ENCODE measurements at places on chromosomes 12 and 14.

DNA sequence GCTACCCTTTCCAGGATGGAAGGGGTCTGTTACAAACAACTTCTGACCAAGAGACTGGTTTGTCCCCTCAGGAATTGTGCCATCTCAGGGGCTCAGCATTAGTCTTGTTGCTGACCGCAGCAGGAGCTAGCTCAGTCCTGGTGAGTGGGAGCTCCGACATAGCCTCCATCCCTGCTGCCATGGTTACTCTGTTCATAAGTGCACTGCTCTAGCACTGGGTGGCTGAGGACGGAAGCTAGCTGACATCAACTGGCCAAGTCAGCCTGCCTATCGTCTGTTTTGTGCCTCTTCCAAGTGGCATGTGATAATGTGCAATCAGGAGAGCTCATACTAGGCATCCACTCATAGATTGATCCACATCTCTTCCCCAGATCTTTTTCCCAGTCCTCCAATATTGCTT is 7.5 kb downstream of the SLC17A8 start:
- DNase-seq: no peak

DNA sequence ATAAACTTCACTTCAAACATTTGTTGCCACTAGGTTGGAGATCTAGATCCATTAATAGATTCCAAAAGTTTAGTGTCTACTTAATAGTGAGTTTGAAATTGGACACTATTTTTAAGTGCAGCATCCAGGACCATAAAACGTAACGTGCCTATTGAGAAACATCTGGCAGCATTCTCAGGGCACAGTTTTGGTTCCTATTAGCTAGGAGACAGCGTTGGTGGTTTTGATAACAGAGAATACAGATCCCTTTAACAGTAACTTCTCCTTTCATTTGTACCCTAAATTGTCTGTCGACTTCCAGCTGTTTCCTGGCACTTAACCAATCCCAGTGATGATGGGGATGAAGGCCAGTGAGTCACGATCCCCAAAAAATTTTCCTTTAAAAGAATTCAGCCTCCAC is 25.8 kb downstream of the KCNK10 start:
- no peak for DNase-seq

GRCh38 chr12:67496581-67496980 is 152.0 kb upstream of the DYRK2 start:
- no peak for DNase-seq

DNA sequence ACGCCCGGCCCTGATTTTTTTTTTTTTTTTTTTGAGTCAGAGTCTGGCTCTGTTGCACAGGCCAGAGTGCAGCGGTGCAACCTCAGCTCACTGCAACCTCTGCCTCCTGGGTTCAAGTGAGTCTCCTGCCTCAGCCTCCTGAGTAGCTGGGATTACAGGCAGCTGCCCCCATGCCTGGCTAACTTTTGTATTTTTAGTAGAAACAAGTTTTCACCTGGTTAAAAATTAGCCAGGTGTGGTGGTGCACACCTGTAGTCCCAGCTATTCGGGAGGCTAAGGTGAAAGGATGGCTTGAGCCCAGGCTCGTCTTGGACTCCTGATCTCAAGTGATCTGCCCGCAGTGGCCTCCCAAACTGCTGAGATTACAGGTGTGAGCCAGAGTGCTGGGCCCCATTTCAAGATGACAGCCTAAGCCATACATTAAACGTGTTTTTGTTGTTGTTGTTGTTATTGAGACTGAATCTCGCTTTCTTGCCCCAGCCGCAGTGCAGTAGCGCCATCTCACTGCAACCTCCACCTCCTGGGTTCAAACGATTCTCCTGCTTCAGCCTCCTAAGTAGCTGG is 42.7 kb upstream of the EAPP start:
- no peak for DNase-seq

DNA sequence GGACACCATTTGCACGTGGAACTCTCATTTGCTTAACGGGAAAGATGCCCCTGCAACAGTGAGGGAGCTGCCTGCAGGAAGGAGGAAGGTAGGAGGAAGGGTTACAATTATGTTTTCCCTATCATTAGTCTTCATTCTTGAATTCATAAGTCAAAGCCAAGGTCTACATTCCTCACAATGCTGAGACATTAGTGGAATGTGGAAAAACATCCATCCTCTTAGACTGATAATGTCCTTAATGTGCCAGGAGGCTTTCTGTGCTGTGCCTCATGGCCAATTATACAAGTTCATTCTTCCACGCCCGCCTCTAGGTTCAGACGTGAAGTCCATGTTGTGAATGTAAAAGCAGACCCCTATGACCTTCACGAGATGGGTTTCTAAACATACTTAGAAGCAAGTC is 1212.4 kb upstream of the TMEM132C start:
- DNase-seq: no peak

DNA sequence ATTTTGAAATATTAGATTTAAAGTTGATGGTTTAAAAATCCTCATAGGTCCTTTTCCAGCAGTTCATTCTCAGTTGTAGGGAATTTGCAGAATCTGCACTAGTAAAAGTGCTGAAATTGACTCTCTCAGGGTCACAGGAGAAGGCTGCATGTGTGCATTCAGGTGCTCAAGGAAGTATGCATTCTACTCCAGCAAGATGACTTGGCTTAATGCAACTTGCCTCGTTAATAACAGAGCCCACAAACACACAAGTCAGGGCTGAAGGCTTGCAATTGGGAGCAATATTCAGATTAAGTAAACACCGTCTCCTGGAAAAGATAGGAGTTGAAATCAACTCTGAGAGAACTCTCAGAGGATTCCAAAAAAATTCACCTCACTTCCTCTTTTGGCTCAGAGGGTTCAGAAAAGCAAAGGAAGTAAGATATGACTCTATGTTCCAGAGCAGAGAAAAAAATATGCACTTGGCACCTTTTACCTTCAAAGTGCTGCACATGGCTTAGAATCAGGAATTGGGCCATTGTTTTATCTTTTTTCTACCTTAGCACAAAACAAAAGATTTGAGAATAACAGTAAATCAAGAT is 406.3 kb upstream of the DCN start:
- no peak for DNase-seq

GRCh38 chr14:69137416-69137815 is 15.5 kb downstream of the DCAF5 start:
- no peak for DNase-seq

DNA sequence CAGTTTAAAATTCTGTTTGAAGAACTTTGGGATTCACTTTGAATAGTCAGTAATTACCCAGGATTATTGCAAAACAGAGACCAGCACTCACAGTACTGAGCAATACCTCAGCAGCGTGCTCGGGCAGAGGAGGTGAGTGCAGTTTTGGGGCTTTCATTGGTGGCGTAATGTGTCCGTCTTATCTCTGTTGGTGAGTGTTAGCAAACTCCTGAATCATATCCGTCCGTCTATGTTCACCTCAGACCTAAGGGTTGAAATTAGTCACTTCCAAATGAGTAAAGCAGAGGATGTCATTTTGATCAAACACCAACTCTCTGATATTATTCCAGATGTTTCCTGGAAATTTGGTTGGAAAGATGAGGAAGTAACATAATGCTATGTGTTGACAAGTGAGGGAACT is 82.8 kb downstream of the BORCS5 start:
- DNase-seq: no peak

- no peak for DNase-seq
Measured at GRCh38 chr12:131044760-131045381, 91.2 kb downstream of the ADGRD1 start.

- no peak for DNase-seq
Measured at GRCh38 chr12:18752280-18752920, 14.5 kb downstream of the CAPZA3 start.

GRCh38 chr14:103623883-103624482 is 5.0 kb upstream of the KLC1 start:
- no peak for DNase-seq

DNA sequence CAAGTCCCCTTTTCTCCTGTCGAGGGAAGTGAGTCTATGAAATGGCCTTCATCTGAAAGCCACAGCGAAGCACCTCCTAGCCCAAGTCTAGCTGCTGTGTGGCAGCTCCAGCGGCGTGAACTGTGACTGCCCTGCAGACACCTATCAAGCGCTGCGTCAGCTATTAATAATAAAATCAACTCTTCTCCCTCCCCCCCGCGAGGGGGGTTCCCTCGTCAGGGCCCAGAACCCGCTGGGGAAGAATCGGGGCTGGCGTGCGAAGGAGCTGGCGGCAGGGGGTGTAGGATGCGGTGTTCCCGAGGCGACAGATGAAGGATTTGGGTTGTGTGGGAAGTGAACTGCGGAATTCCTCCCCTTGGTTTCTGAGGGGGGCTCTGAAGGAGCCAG is 662 bp upstream of the ATP2A2 start:
- DNase-seq: peak; percentile 55

DNA sequence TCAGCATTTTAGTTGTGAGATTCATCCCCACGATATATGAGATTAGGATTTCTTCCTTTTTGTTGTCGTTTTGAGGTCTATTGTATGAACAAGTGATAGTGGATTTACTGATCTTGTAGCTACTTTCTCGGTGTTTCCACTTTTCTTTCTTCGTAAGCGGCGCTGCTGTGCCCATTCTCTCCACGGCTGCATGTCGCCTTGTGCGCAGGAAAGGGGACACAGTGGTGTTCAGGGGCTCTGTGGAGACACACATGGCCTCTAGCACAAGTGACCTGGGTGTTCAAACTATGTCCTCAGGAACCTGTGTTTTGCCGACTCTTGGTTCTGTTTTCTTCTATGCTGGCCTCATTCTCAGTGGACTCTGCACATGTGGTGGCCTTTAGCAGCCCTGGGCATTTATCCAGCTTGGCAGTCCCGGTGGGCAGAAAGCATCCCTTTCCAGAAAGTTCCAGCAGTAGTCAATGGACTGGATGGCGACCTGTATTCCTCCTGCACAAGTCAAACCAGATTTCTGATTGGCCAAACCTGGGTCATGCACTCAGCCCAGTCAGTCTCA is 18.7 kb downstream of the CKAP4 start:
- no peak for DNase-seq

- DNase-seq: peak; percentile 43
Measured at GRCh38 chr14:91419044-91419397, 1.4 kb upstream of the CCDC88C start.

DNA sequence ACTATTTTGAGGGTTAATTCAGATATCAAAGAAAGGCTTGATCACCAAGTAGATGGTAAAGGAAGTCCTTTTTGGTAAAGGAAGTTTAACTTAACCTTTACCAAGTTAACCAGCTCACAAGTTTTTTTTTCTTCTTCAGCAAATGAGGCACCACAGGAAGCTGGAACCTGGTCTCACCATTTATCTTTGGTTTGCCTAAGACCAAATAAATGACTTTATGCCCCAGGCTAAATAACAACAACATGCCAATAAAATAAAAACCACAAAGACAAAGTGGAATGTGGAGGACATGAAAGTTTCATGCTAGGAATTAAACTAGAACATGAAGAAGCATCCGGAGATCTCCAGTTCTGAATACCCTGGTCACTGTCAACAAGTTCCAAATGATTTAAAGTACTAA is 116.8 kb upstream of the PRICKLE1 start:
- DNase-seq: no peak

- DNase-seq: no peak
Measured at GRCh38 chr12:108914121-108914531, 34.2 kb downstream of the DAO start.

DNA sequence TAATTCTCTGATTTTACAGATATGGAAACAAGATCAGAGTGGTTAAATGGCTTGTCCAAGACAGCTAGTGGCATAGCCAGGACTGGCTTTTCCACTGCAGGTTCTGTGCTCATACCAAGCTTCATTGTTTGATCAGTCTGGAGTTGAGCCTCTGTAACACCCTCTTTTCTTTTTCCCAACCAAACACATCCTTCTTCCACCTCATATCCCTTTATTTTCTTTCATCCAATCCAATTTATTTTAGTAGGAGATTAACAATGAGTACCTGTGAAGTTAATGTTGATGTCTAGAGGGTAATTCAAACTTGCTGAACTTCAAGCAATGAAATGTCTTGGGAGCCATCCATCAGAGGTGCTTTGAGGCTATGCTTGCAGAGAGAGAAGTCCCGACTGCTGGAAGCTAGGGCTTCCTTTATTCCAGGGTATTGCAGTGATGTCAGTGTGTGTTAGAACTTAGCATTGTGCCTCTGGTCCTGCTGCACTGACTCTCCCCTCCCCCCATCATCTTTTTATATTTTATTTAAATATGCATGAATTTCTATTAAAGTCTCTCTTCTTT is 452.1 kb upstream of the PDE3A start:
- no peak for DNase-seq

DNA sequence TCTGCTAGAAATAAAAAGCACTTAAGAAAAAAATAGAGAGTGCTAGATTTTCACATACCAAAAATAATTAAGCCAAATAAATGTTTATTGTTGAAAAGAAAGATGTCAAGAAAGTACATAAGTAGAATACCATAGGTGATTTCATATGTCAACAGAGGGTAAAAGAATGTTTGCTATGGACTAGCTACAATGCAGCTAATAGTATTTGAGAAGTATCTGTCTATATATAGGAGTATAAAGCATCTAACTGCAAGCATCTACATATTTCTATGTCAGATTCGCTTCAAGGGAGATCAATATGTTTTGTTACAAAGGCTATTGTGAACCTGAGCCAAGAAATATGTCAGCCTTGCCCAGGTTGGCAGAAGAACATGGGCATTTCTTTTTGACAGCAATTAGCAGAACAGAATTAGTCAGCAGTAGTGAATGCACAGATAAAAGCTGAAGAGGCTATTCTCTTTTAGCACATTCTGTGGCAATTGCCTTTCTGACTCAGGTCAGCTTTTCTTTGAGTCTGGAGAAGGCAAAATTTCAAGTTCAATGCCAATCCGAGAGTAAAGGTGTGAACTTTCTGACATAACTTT is 140.1 kb downstream of the ALG10B start:
- DNase-seq: no peak

GRCh38 chr14:68507544-68508081 is 285.3 kb downstream of the ZFP36L1 start:
- peak; percentile 13 for DNase-seq

DNA sequence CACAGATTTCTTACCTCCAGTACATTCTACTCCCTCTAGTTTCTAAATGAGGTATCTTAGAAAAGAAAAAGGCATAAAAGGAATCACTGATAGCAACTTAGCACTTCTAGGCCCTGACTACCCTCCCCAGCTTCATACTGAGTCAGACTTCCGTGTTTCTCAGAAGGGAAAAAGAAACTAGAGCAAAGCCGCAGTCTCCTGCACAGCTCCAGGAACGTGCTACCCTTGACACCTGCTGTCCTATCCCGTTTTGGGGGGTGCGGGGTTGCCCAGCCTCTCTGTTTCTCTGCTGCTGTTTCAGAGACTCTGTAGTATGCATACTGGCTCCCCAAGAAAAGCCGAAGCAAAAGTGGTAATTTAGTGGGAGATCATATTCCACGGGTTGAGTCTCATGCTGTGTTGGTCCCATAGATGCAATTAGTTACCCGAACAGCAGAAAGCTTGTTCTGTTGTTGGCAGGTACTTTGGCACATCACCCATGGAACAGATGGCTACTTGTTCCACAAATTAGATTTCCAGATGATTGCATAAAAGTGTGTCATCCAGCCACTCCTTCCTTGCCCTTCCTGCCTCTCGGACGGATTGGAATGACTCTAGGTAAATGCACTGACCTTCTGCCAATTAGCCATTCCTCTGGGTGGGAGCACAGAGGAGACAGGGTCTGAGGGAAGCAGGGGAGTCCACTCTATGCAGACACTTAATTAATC is 438.1 kb downstream of the FUT8 start:
- DNase-seq: peak; percentile 64

GRCh38 chr12:67534046-67534445 is 114.5 kb upstream of the DYRK2 start:
- DNase-seq: no peak

- no peak for DNase-seq
Measured at GRCh38 chr12:31589598-31589903, 1.4 kb downstream of the DENND5B start.

GRCh38 chr12:7499636-7500035 is 3.9 kb downstream of the CD163 start:
- no peak for DNase-seq
